ENCODE measurements at places on chromosomes 6 and 20.

DNA sequence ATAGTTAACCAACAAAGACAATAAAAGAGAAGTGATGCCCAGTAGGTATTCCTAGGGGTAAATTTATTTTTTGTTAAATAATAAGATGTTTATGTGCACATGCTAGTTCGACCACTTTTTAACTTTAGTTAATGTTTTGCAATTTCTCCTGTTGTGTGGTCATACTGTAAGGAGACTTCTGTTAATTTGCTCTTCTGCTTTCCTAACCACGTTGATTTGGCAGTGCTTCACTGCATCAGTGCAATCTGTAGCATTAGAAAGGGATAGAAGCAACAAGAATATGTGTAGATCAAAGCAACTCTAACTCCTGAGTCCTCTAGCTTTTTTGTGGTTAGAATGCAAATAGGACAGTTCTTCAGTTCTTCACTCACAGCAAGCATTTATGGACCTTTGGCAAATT is 13.9 kb downstream of the MYB start:
- no peak for DNase-seq

- no peak for DNase-seq
Measured at GRCh38 chr6:25417046-25417605, 138.0 kb downstream of the CARMIL1 start.

- no peak for DNase-seq
Measured at GRCh38 chr20:41669708-41670263, 51.6 kb upstream of the CHD6 start.

DNA sequence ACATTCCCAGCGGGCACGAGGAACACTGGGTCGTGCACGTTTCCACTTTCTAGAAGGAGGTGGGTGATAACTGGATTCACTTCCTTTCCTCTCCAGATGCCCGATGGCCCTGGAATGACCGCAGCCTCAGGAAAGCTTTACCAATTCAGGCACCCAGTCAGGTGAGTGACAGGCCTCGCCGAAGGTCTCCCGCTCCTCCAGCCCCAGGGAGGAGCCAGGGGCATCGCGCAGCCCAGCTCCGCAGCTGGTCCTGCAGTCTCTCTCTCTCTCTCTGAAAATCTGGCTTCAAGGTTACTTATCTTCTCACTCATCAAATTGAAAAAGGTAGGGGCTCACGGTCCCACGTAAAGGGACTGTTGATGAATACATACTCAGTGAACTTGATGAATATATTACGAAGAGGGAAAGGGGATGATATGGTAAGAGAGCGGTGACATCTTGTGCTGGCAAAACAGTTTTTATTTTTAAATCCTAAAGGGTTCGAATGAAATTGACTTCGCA is 891 bp downstream of the RIPPLY2 start:
- DNase-seq = no peak

- no peak for DNase-seq
Measured at GRCh38 chr6:78492351-78493017, 374.9 kb upstream of the IRAK1BP1 start.

- no peak for DNase-seq
Measured at GRCh38 chr6:85920782-85921181, 278.1 kb upstream of the SYNCRIP start.

DNA sequence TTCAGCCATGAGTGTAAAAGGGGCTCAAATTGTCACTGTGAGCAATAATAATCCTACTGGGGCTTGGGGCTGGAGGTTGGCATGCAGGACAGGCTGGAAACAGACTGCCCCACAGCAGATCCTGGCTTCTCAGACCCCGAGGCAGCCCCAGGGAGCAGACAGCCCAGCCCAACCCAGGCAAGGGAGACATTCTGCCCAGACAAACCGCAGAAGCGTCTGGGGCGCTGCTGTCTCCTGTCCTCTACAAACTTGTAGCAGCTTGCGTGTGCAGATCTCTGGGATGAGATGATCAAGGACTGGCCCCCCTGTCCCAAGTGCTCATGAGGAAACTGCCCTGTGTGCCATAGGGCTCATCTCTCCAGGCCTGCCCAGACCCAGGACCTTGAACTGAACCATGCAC is 84.6 kb downstream of the MAFB start:
- DNase-seq = no peak

- no peak for DNase-seq
Measured at GRCh38 chr6:31407699-31408098, 4.3 kb downstream of the MICA start.

DNA sequence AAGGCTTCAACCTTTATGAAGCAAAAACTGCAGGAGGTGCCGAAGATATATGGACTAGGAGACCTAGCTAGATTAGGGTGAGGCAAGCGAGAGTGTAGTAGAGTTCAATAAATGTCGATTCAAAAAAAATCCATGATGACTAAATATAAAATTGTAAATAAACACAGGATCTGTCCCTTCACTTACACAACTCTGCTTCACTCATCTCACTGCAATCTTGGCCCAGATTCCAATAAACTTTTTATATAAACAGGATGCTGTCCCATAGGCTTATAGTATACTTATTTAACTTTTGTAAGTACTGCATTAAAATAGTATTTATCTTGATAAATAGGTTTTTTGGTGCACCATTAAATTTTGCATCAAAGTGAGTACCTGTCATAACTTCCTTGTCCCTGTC is 648.4 kb upstream of the NRSN1 start:
- no peak for DNase-seq

DNA sequence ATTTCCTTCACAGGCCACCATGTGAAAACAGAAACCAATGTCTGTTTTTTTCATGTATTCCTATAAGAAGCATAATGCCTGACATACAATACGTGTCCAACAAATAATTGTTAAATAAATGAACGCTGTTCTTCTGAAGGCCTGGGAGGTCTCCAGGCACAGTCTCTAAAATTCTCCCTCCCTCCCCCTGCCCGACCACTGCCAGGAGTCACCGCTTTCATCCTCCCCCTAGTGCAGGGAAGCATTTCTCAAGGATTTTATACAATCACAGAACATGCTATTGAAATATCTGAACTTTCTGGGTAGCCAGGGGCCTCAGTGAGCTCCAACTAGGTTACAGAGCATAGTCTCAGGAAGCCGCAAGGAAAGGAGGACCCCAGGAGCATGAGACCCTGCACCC is 95.3 kb downstream of the ZNF217 start:
- no peak for DNase-seq

DNA sequence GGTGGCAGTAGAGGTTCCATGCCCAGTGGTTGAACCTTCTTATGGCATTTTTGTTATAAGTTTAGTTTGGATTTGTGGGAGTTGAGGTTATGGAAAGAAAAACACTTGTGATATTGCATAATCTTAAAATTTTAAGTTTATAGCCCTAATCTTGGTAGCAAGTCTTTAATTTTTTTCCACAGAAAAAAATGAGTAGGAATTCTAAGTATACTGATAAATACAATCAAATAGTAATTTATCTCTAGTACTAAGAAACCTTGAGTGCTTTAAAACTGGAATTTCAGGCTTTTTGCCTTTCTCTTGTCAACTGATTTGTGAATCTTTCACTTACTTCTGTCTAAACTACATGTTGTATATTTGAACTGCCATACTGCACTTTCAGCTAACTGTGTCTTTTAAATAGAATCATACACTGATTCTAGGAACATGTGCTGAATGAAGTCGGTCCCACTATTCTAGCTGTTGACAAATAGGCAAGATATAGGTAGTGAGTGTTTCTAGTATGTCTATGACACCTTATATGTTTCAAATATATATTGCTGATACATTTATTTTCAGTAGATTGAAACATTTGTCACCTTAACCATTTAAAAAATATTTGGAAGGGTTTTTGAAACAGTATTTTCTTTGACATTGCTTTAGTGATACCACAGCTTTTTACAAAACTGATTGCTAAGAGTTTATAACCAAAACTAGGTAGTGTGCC is 2.4 kb downstream of the PARD6B start:
- no peak for DNase-seq

GRCh38 chr6:108275976-108276375 is 15.1 kb upstream of the SNX3 start:
- DNase-seq = no peak

GRCh38 chr20:44126445-44126844 is 60.5 kb downstream of the JPH2 start:
- DNase-seq = no peak

- DNase-seq = no peak
Measured at GRCh38 chr20:62122654-62123449, 577 bp downstream of the LSM14B start.
